ENCODE measurements at places on chromosomes 2 and 18.

DNA sequence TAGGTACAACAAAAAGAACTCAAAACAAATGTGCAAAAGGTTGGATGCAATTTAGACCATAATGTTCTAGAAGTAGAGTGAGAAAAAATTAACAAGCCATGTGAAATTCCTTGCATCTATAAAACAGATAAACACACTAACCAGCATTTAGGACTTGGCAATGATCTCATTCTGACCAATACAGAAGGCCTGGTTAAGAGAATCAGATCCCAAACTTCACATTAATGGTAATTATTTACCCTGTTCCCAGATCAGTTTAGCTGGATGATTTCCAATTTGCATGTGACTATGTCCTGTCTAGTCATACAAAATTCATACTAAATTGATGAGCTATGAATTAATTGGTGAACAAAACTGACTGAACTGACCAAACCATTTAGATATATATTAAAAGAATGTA is 98.4 kb upstream of the FIGN start:
- no peak for DNase-seq

DNA sequence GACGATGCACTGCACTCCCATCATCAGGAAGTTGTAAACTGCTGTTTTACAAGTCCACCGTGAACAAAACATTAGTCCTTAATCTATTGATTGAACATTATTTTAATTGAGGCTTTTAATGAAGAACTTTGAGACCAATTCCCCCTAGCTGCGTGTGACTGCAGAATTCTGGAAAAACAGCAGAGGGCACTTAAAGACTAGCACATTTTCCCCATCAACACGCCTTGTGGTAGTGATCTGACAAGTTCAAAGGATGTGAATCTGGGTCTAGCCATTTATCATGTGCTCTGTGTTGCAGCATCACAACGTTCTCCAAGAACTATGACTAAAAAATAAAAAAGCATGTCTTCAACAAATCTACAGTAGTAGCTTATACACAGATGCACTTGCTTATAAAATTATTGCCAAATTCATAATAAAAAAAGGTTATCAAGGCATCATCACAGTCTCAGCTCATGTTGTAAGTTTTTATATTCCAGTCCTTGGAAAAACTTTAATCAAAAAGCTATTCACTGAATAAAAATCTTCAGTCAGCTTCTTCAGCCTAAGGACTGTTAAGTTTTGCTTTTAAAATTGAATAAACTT is 35.8 kb downstream of the SKOR2 start:
- DNase-seq, result no peak

DNA sequence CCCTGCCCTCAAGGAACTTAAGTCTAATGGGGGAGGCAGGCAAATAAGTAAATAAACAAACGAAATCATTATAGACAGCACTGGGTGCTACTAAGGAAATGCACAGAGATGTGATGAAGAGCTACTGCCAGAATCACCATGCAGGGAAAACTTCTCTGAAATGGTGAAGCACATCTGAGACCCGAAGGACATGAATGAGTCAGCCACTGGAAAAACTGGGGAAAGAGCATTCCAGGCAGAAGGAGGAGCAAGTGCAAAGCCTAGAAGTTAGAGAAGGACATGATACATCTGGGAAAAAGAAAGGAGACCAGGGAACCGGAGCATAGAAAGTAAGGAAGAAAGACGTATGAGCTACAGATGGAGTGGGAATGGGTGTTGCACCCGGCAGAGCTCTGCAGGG is 56.8 kb downstream of the TGFA start:
- no peak for DNase-seq

DNA sequence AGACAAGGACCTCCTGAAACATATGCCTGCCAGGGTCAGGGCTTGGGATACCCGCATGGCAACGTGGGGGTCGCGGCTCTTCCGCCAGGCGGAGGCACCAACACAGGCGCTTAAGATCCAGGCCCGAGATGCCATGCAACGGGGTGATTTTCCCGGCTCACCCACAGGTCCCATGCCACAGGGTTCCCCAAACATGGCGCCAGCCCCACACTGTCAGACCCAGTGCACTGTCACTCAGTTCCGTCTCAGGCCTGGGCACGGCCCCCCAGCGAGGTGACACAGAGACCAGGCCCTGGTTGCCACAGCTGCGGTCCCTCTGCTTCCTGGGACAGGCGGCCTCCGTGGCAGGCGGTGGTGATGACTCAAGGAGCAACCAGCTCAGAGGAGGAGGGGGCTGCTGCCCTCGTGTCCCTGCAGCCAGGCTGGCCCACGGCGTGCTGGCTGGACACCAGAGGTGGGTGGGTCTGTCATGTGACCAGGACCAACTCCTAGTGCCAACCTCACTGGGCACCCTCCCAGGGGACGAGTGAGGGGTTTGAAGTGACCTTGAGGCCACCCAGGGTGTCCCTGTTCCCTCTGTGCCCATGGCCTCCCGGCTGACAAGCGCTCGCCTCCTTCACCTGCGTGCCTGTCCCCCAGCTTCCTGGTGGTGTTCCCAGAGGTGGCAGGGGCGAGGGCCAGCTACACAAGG is 4.9 kb downstream of the PDCD1 start:
- DNase-seq, result no peak

GRCh38 chr2:19673213-19673791 is 228.5 kb downstream of the TTC32 start:
- no peak for DNase-seq

DNA sequence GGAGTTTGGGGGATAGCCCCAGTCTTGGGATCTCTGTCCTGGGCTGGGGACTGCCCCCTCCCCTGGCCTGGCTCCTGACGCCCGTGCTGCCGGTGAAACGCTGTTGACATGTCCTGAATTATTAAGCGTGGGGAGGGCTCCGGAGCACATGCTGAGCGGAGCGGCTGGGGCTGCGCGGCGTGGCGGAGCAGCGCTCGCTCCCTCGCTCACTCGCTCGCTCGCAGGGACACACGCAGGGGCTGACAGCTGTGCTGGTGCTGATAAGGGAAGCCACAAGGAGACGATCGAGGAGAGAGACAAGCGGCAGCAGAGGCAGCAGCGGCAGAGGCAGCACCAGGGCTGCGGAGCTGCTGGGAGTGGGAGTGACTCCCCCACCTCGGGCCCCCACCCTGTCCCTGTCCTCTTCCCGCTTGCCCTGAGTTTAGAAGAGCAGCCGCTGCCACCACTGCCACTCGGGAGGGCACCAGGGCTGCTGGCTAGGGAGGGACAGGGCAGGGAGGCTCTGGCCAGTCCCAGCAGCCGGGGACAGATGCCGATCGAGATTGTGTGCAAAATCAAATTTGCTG is at the start of gene ASIC4:
Gene ASIC4, plus strand, starts transcription at position 287 of the 566 bp plus-strand sequence. Its CDS starts 243 bp downstream, at position 530.
- DNase-seq, result no peak

- peak; percentile 34 for DNase-seq
These were observed 34.2 kb downstream of the MRPS9 start for GRCh38 chr2:105072039-105072438.

DNA sequence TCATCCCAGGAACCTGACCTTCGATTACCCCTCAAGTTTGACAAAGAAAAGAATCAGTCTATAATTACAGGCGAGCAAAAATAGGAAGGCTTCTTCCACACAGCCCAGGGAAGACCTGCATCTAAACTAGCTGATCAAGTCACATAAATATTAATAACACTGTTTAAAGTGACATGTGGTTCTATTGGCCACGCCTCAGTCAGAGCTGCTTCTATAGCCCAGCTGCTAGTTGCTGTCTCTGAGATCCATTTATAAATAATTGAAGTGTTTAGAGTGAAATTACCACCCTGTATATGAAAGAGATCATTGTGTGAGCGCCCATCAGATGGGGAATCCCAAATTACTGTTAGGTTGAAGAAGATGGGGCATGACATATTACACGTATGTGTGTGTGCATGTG is 426.0 kb downstream of the CDH2 start:
- no peak for DNase-seq

GRCh38 chr2:38315707-38316333 is 61.3 kb downstream of the ATL2 start:
- no peak for DNase-seq

GRCh38 chr2:25972049-25972823 is 10.1 kb downstream of the KIF3C start:
- no peak for DNase-seq

GRCh38 chr2:101752716-101753616 is 55.5 kb downstream of the MAP4K4 start:
- no peak for DNase-seq

DNA sequence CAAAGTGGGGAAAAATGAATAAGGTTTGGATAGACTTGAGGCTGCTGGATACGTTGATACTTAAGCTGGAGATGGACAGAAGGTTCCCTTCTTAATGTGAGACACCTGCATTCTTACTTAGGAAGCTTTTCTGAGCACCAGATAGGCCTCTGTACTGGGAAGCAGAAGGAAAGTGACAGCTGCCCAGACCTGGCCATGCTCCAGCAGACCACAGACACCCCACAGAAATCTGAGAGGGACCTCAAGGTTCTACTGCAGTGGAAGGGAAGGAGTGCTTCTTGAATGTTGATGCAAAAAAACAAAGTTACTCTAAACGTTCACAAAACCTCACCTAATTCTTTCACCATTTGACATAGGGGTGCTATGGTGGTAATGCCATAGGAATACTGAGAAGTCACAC is 642.1 kb upstream of the ID2 start:
- DNase-seq, result no peak

DNA sequence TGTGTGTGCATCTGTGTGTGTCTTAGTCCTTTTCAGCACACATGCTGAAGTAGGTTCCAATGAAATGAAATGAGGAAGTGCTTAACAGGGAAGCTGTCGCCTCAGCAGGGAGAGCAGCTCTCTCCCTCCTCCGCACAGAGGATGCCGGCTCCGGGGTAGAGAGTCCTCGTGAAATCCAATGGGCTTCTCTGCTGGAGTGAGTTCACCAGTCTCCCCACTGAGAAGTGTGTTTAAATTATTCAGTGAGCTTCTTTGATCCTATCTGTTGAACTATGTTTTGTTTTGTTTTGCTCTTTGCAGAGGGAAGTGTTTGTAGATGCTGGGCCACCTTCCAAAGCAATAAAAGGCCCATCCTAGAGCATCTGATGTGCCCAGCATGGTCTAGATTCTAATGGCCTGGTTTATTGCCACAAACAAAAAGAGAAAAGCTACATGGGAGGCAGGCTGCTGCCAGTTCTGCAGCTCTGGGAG is 6.7 kb downstream of the PPP1R7 start:
- no peak for DNase-seq

- DNase-seq, result no peak
These were observed 124.5 kb downstream of the SMAD7 start for GRCh38 chr18:48826271-48826670.

GRCh38 chr2:75311993-75312392 is 112.7 kb upstream of the TACR1 start:
- no peak for DNase-seq

All from T-helper 2 cell treated with Interferon-gamma antibody and Interleukin-4, amounts not matched to agents 5 μg/mL and 100 μg/mL, for 36 hours (primary cell).